ENCODE measurements at places on chromosomes 2 and 18.
A peak's percentile ranks its signal among the peaks of the same experiment; 100 is the strongest.

- no peak for DNase-seq
Observed at GRCh38 chr2:159605441-159606178, 10.7 kb downstream of the BAZ2B start.

DNA sequence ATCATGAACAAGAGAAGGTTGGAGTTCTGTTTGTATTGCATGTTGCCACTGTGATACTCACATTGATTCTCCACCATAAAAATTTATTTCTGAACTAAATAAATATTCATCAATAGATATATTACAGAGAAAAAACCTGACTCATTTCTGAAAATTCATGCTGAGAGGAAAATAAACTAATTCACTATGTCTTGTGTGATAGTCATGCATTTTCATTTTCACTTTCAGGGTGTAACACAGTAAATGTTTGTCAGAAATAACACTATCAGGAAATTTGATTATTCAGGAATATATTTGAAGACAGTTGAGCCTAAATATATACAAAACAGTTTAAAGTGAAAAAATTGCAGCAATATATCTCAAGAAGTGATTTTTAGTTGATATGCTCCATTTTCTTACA, 335.2 kb downstream of the KCNJ3 start:
- no peak for DNase-seq

DNA sequence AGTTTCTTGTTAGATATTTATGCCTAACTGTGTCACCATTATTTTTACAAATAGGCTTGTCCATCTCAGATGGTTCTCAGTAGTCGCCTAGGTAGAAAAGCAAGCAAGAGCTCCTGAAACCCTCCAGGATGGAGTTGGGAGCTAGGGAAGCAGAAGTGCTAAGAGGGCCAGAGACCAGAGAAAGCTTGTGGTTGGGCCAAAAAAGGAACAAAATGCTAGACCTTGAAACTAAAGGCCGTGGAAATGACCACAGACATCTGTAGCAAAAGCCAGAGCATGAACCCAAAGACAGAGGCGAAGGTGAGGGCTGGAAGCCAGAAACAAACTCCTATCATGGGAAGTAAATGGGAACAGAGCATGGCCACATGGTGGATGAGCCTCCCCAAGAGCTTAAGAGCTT, 29.9 kb upstream of the RMDN2 start:
- DNase-seq = no peak

DNA sequence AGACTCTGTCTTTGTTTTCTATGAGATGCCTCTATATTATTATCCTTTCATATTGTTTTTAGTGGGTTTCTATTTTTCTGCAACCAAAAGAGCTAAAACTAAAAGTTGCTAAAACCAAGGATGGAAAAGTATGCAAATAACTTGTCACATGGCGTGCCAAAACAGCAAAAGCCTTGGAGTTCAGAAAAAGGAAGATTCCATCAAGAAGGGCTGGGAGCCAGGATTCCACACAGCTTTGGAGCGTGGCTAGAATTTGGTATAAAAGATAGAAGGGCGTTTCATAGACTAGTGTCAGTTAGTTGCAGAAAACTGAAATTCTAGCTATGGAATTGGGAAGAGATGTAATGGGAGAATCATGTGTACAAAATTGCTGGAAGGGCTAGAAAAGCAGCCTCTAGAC, 4.1 kb downstream of the SCYGR1 start:
- DNase-seq = no peak

GRCh38 chr2:127051116-127052056, 55.6 kb downstream of the BIN1 start:
- DNase-seq = no peak

DNA sequence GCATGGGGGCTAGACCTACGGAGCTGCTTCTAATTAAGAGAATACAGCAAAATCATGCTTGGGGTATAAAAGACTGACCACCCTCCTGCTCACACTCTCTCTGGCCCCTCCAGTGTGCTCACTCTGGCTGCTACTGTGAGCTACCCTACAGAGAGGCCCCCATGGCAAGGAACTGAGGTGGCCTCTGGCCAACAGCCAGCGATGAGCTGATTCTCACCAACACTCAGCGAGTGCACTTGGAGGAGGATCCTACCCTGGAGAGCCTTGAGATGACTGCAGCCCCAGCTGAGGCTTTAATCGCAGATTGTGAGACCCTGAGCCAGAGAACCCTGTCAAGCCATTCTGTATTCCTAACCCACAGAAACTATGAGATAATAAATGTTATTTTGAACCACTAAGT, 88.2 kb downstream of the GFPT1 start:
- DNase-seq = no peak

GRCh38 chr2:75023666-75024455, 65.4 kb downstream of the POLE4 start:
- DNase-seq = no peak

- DNase-seq = peak; percentile 57
Observed at GRCh38 chr2:46297546-46298271, 502 bp downstream of the EPAS1 start.

GRCh38 chr18:46728219-46728930, 28.5 kb downstream of the ST8SIA5 start:
- no peak for DNase-seq

GRCh38 chr2:118654945-118655344, 192.5 kb downstream of the EN1 start:
- DNase-seq = no peak

DNA sequence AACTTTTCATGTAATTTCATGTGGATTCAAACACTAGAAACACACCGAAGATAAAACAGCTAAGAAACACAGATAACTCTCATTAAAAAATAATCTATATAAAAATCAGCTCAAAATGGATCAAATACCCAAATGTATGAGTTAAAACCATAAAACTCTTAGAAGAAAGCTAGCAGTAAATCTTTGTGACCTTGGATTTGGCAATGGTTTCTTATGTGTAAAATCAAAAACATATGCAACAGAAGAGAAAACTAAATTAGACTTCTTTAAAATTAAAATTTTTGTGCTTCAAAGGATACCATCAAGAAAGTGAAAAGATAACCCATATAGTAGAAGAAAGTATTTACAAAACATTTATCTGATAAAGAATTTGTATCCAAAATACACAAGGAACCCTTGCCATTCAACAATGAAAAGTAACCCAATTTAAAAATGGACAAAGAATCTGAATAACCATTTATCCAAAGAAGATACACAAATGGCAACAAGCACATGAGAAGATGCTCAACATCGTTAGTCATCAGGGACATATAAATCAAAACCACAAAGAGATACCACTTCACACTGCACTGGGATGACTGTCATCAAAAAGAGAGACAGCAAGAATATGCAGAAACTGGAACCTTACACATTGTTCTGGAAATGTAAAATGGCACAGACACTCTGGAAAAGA, 27.5 kb downstream of the GAREM1 start:
- no peak for DNase-seq

DNA sequence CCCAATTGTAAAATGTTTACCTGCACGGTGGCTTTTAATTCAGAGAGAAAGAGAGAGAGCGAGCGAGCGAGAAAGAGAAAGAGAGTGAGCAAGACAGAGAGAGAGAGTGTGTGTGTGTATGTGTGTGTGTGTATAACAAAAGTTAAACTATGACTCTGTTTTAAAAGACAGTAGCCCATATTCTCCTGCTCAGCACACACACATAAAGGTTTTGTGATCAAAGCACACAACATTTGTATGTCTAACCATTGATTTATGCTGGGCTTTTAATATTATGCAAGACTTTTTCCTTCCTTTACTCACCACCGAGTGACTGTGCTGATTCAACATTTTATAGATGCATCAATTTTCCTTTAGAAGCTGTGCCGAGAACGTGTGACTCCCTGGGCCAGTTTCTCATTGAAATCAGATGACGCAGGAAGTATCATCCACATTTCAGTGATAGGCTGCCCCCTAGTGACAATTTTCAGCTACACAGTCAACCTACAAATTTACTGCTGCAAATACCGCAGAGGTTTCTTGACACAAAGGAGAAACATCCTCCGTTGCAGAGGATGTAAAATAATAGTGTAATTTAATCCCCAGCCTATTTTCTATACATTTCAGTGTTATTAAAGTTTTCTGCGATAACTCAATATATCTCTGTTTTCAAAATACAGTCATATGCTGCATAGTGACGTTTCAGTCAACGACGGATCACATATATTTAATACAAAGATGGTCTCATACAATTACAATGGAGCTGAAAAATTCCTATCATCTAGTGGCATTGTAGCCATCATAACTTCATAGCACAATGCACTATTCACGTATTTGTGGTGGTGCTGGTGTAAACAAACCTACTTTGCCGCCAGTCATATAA, 165.9 kb upstream of the TANK start:
- DNase-seq = peak; percentile 35

DNA sequence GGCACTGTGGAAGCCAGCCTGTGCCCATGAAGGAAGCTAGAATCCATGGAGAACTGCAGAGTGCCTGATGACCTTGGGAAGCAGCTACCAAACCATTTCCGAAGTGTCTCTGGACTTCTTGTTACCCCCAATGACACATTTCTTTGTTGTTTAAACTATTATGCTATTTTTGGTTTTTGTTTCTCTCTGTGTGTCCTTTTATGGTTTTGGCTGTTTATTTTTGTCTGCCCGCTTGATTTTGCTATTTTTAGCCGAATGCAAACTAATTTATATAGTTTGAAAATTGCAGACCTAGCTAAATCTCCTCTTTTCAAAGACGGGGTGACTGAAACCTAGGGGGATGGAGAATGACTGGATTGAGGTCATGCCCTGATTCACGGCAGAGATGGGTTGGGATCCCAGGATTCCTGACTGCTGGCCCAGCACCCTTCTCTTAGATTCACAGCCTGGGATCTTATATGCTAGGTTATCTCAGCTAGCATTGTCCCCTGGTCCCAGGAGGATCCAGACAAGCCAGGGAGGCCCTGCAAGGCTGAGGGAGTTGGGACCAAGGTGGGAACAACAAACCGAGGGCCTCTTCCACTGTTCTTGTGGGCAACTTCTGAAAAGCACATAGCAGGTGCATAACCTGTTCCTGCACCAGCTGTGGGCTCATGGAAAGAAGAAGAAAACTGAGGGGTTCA, 116.3 kb upstream of the HAAO start:
- DNase-seq = no peak

- DNase-seq = no peak
Observed at GRCh38 chr18:32057624-32058165, 34.0 kb upstream of the RNF138 start.

- DNase-seq = no peak
Observed at GRCh38 chr2:70420143-70420542, 118.3 kb upstream of the FAM136A start.

DNA sequence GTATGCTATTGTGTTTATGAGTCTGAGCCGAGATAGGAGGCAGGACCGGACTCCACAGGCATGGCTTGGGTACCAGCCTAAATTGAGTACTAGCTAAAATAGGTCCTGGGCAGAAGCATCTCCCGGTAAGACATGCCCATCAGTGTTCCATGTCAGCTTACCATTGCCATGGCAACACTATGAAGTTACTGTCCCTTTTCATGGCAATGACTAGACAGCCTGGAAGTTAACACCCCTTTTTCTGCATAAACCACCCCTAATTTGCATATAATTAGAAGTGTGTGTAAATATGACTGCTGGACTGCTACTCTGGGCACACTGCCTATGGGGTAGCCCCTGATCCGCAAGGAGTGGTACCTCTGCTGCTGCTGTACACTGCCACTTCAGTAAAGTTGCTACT, 1005.1 kb upstream of the FAM98A start:
- DNase-seq = no peak

DNA sequence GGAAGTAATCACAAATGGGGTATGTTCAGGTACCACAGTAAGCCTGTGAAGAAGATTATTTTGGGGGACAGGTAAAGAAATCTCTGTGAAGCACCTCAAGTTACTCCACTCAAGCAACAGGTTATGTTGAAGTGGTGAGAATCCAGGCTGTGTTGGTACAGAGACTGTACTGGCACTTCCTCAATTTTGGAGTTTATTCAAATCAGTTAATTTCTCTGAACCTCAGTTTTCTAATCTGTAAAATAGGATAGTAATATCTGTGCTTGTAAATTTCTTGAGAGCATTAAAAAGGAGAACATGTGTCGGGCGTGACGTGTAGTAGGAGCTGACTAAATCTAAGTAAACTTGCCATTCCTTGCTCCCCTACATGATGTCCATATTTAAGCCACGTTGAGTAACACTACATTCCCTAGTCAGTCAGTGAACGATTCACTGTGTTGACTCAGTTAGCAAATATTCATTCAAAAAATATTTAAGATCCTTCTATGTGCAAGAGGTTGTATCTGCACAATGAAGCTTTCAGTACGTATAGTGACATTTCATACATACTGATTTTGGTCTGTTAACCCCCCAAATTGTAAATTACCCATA, 504.2 kb downstream of the ZEB2 start:
- DNase-seq = no peak

- no peak for DNase-seq
Observed at GRCh38 chr18:35376393-35376741, 770 bp downstream of the ZNF396 start.

DNA sequence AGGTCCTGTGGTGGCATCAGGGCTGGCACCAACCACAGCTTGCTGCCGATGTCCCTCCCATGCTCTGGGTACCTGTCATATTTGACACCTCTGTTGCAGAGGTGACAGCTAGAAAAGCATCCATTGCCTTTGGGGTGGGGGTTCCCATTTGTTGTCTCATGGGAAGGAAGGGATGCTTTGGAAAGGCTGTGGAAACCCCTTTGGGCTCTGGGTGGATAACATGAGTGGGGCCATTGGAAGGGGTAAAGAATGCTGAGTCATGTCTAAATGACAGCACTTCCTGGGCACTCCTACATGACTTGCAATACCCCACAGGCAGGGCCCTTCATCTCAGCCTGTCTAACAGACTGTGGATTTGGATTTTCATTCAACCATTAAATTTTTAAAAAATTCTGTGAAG, 27.8 kb downstream of the CTIF start:
- no peak for DNase-seq

- no peak for DNase-seq
Observed at GRCh38 chr2:33166287-33166881, 219.6 kb downstream of the LTBP1 start.

GRCh38 chr2:143261986-143262385, 132.8 kb downstream of the ARHGAP15 start:
- DNase-seq = no peak

GRCh38 chr2:62196278-62196901, 475 bp downstream of the B3GNT2 start:
- peak; percentile 32 for DNase-seq

DNA sequence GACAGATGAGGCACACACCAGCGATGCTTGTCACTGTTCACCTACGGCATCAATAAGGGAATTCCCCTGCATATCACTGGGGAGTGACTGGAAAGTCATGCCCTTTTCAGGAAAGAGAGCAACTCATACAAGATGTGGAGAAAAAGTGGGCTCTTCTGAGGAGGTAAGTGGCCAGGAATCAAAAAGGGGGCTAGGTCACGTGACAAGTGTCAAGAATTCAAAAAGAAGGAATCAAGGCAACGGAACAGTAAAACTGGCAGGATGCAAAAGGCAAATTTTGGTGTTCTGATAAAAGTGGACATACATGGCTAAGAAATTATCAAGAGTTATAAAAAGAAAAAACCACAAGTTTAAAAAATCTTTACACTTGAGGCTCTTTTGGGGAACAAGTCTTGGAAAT, 190.7 kb upstream of the ACAA2 start:
- DNase-seq = no peak

Data from activated T-helper 1 cell treated with anti-CD3 and anti-CD28 coated beads, Interleukin-2, amount 50 U/mL, for 16 hours (primary cell).